ENCODE measurements at places on chromosomes 6 and 20.

GRCh38 chr6:169993861-169994481 is 242.5 kb downstream of the ERMARD start:
- DNase-seq = no peak

DNA sequence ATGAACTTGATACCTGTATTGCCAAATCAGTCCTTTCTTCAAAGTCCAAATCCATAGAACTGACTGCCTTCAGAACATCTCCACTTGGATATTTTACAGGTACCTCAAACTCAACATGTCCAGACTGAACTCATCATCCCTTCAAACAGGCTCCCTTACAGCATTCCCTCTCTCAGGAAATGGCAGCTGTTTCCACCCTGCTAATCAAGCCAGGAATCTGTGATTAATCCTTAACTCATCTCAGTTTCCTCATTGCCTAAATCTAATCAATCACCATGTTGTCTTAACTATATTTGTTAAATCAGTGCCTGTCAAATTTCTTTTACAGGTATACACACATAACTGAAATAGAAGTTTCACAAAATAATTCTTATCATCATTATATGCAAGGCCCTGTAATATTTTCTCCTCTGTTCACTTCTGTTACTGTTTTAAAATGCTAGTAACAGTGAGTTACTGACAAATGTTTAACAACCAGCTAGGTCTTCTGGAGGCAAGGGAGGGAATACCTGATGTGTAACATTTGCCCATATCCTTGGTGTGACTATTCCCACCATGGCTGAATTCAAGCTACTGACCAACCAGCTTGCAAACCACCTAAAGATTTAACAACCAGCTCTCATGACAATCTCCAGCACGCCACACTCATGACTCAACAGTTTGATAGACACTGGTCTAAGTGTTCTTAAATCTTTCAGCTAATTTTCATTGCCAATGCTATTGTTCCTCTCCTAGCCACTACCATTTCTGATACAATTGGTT is 124.9 kb downstream of the ADAT2 start:
- DNase-seq = no peak

GRCh38 chr20:57892471-57892870 is 182.7 kb upstream of the PMEPA1 start:
- no peak for DNase-seq

DNA sequence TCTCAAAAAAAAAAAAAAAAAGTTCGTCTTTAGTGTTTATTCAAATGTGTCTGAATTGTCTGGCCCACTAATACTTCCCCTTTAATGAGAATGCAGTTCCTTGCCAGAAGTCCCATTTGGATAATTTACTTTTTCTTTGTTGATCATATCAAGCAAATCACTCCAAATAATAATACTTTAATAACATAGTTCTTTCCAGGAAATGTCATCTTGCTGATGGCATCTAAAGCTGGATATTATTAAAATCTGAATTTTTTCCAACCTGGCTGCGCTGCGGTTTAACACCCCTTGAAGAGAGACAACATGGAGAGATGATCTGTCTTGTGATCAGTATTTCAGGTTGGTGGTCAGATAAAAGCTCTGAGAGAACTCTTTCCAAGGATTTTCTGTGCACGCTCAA is 111.2 kb upstream of the CNKSR3 start:
- DNase-seq = no peak

DNA sequence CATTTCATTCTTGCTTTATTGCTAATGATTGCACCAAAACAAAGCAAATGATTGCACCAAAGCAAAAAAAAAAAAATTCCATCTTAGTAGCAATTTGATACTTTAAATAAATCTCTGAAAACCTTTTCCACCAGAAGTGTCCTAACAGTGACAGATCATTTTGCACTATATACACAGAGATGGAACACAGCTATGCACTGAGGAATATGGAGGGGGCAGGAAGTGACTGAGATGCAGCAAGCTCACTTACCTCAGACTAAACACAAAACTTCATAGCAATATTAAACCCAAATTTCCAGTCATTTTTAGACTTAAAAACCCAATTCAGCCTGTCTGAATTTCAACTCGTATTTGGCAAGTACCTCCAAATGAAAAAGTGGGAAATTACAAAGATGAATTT is 41.2 kb downstream of the HIVEP2 start:
- DNase-seq = no peak

- no peak for DNase-seq
Observed at GRCh38 chr6:52144196-52145076, 41.7 kb upstream of the IL17A start.

GRCh38 chr20:6489361-6490171 is 277.9 kb upstream of the BMP2 start:
- no peak for DNase-seq

DNA sequence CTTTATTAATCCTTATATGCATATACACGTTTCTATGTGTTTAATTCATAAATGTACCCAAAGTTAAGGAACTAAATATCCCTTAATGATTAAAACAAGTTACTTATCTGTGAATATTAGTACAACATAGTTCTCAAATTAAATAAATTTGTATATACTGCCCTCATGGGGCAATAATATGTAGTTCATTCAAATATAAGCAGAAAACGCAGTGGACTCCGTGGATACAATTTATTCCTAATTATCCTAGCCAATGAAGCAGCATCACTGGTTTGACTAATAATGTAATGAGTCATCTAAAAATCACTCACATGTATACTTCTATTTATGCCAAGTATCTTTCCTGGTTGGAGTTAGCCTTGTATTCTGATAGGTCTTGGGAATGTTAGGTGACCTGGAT is 111.6 kb downstream of the TBC1D32 start:
- DNase-seq = no peak

- DNase-seq = peak; percentile 30
Observed at GRCh38 chr6:107847844-107848802, 24.0 kb upstream of the SCML4 start.

GRCh38 chr20:4132956-4133355 is 117.6 kb upstream of the RNF24 start:
- no peak for DNase-seq

DNA sequence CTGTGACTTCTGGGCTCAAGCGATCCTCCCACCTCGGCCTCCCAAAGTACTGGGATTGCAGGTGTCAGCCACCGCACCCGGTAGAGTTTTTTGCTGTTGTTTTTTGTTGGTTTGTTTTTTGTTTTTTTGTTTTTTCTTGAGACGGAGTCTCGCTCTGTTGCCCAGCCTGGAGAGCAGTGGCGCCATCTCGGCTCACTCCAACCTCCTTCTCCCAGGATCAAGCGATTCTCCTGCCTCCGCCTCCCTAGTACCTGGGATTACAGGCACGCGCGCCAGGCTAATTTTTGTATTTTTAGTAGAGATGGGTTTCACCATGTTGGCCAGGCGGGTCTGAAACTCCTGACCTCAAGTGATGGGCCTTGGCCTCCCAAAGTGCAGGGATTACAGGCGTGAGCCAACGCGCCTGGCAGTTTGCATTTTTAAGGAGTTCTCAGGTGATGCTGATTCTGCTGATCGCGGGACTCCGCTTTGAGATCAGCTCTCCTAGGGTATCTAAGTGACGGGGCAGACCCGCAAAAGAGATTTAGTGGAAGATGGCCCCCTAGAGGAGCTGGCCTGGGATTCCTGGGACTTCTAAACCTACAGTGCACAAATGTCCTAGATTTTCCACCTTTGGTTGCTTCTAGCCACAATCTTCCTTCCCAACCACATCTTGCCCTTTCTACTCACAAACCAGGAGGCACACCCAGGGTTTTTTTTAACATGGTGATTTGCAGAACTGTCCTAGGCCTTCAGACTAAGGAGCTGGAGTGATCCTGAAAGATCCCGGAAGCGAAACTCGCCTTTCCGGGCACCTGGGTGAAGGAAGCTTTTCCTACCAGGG is 45.2 kb downstream of the DPPA5 start:
- DNase-seq = peak; percentile 37

DNA sequence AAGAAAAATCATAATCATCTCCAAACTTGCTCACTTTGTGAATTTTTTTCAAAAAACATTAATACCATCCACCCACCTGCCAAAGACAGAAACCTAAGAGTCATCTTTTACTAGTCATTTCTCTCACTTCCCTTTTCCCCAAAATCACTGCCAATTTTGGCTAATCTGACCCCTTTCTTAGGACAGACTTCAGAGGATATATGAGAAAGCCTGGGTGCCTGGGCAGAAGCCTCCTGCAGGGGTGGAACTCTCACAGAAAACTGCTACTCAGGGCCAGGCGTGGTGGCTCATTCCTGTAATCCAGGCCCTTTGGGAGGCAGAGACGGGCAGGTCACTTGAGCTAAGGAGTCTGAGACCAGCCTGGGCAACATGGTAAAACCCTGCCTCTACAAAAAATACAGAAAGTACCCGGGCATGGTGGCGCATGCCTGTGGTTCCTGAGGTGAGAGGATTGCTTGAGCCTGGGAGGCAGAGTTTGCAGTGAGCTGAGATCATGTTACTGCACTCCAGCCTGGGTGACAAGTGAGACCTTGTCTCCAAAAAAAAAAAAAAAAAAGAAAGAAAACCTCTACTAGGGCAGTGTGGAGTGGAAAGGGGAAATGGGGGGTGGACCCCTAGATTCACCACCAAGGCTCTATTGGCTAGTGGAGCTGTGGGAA is 3.8 kb downstream of the DEK start:
- no peak for DNase-seq

DNA sequence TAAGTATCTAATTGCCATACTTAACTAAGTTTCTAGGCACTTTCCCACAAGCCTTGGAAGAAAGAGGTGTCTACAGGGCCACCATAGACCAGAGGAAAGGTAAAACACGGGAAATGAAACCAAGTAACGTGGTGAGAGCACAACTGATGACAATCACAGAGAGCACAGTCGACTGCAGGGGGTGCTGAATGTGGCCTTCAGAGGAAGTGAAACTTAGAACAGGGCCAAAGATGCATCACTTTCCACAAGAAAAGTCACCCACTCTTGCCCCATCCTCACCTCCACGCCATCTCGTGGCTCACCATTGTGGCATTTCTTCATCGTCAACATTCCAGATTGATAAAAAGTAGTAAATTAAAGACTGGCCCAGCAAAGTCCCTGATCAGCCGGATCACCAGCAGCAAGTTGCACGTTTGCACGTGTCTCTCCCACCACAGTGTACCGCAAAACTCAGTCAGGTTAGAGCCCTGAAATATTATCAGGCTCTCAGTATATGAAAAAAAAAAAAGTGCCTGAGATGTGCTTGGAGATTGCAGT is 31.4 kb downstream of the HIVEP2 start:
- DNase-seq = no peak

- DNase-seq = no peak
Observed at GRCh38 chr20:62267543-62267942, 29.2 kb downstream of the OSBPL2 start.

- DNase-seq = no peak
Observed at GRCh38 chr6:84086545-84087429, 53.2 kb downstream of the MRAP2 start.

DNA sequence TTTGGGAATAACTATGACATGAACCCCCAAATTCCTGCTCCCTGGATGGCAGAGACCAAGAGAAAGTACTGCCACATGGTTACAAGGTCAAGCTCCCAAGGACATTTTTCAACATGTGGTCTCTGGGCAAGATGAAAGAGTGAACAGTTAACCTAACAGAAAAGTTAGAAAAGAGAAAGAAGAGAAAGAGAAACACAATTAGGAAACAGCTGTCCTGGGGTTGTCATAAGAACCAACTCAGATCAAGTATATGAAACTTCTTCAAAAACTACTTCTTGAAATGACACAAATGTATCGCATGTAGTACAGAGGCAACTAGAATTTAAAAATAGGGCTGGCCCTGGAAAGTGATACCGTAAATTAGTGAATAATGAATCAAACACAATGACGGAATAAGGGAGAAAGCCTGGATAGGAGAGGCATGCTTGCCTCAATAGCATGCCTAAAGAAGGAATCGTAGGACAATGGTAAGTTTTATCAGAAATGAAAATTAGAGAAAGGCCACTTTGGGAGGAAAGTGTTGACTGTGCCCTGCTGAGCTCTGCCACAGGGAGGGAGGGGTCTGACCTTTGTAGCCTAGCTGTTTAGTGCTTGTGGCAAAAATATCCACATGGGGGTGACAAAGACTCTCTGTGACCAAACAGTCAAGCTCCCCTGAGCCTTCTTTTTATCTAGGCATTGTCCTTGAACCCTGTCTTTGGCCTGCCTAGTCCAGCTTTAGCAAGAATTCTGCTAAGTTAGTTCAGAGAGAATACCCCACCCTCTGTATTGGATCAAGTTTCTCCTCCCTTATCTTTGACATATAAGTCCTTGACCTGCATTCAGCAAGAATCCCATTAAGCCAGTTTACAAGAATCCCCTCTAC is 4.3 kb upstream of the DCBLD1 start:
- DNase-seq = no peak

GRCh38 chr20:53926428-53927028 is 143.9 kb downstream of the BCAS1 start:
- DNase-seq = no peak

DNA sequence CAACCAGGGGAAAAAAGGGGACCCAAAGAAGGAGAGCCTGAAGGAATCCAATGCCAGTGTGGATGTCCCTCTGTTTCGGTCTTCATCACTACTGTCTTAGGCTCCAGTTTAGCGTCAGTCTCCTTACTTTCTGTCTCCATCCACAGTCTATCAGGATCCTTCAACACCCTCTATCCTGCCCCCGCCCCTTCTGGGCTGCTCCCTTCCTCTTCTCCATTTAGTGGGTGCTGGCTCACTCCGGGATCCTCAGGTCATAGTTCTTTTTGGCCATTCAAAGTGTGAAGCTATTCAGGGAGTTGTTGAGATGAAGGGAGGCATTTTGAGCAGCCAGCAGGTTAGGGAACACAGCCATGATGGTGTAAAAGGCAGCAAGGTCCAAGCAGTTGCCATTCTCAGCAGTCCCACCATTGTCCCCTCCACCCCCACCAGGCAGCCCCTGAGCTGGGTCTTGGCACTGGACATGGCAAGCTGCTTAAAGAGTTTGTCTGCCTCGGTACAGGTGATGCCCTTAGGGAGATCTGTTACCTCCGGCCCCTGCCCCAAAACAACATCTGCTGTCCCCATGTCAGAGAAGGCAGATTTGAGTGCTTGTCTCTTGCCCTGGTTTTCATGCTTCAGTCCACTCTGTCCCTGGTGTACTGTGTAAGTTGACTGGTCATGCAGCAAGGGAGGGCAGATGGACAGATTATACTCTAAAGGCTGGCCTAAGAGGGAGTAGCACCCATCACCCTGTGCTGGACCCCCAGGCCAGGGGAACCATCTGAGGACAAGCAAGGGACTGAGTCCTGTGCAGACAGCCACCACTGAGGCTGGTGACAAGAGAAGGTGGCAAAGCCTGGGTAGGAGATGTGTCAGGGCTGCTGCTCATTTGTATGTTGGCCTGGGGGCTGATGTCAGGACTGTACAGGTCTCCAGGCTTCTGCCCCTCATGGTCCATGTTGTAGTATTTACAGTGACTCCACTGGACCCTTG is 842.0 kb downstream of the HACE1 start:
- DNase-seq = no peak

GRCh38 chr6:106475284-106475683 is 114.8 kb downstream of the CRYBG1 start:
- DNase-seq = no peak
